ENCODE measurements at places on chromosomes 16 and 17.
A peak's percentile ranks its signal among the peaks of the same experiment; 100 is the strongest.

GRCh38 chr16:24075931-24076716 is 180.0 kb upstream of the CACNG3 start:
- peak; percentile 41 for DNase-seq

- DNase-seq, result no peak
These were observed 91.8 kb downstream of the KCNJ2 start for GRCh38 chr17:70261170-70261569.

GRCh38 chr17:65790241-65790640 is 228.8 kb upstream of the AXIN2 start:
- DNase-seq, result peak; percentile 46

DNA sequence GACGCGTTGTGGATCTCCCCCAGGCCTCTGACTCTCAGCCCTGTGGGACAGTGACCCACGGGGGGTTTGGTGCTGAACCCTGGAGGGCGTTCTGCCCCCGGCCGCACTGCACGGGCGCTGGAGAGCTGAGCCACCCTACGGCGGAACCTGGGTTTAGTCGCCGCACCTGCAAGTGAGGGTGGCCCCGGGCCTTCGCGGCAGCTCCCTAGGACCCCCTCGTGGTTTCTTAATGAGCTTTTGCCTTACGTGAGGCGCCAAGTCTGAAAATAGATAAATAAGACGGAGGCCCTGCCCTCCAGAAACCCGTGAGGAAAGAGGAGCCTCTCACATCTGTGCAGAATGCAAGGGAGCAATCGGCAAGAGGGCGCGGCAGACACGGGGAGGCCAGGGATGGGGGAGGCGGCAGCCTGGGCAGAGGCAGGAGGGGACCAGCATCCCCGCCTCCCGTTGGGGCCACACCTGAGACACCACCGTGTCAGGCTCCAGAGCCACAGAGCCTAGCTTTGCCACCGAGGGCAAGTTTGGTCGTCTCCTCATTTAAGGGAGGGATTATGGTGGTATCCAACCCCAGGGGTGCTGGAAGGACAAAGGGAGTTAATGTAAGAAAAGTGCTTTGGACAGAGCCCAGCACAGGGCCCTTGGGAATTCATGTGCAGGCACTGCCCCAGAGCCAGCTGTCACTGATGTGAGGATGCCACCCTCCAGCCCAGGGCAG is 153.2 kb upstream of the CHMP6 start:
- no peak for DNase-seq

GRCh38 chr17:74031316-74032090 is 172.0 kb upstream of the RPL38 start:
- DNase-seq, result no peak

GRCh38 chr17:43403846-43404245 is 5.1 kb downstream of the ARL4D start:
- DNase-seq, result no peak

GRCh38 chr17:12982224-12982623 is 35.6 kb downstream of the ELAC2 start:
- no peak for DNase-seq

DNA sequence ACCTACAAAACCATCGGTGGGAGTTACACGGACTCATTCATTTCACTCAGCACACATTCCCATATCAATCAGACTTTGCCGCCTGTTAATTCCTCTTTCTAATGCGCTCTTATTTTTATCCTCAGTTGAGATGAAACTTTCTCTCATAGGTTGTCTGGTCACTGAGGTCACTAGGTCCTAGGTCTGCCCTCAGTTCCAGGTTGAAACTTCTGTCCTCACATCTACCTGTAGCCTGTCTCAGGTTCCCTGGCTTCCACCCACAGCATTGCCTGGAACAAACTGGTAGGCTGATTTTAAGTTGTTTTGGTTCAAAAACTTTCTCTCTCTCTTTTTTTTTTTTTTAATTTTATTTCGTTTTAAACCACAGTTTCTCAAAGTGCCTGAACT is 119.7 kb downstream of the MAP2K6 start:
- DNase-seq, result no peak

DNA sequence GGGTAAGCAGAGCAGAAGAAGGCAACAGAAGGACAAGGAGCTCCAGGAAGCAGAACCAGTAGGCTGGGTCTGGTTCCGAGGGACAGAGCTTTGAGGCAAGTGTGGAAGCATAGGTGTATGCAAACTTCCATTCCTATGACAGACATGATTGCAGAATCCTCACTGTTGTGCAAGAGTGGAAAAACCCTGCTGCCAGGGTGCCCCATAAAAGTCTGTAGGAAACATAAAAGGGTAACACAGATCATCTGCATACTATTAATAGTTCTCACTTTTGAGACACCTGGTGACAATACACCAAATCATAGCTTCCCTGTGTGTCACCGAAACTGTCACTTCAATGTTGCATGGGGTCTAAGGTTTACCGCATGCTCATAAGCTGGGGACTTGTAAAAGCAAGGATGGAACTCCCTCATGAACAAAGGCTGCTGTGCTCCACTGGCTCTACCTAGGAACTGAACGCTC is 39.7 kb downstream of the ARHGAP17 start:
- DNase-seq, result no peak

DNA sequence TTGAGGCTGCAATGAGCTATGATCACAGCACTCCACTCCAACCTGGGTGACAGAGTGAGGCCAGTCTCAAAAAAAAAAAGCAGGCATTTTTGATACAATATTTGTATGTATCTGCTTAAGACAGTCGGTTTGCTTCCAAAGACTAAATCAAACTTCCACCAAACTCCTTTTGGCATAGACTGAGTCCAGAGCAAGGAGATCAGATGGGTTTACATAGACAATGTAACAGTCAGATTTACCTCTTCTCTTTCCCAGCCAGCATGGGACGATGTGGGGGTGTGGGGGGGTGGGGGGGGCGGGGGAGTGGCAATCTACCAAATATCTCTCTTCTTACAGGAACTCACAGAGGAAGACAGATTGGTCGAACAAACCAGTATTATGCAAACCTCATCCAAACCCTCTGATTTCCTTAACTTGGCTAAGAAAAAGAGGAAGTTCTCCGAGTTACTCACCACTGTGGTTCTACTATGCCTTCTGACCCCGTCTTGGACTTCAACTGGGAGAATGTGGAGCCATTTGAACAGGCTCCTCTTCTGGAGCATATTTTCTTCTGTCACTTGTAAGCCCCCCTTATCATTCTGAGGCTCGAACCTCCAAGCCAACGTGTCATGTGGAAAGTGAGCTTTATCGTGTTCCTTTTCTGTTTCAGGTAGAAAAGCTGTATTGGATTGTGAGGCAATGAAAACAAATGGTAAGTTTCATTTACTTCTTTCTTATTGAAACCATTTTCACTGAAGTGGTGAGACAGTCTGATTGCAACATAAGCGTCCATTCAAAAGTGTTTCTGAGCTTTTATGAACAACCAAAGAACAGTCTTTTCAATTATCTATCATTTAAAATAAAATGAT is at the start of gene MILR1:
Gene MILR1, plus strand, starts transcription at position 451 of the 848 bp plus-strand sequence. Its CDS starts 54 bp downstream, at position 505.
- DNase-seq, result no peak

GRCh38 chr16:5903153-5903552 is 805.6 kb upstream of the EEF2KMT start:
- no peak for DNase-seq
